A549 (cell line): ENCODE measurements at places on chromosomes 12 and 14.

- DNase-seq = no peak
Observed at GRCh38 chr14:50425816-50426215, 29.1 kb upstream of the CDKL1 start.

- no peak for DNase-seq
Observed at GRCh38 chr14:67421356-67422224, 9.6 kb upstream of the PLEK2 start.

DNA sequence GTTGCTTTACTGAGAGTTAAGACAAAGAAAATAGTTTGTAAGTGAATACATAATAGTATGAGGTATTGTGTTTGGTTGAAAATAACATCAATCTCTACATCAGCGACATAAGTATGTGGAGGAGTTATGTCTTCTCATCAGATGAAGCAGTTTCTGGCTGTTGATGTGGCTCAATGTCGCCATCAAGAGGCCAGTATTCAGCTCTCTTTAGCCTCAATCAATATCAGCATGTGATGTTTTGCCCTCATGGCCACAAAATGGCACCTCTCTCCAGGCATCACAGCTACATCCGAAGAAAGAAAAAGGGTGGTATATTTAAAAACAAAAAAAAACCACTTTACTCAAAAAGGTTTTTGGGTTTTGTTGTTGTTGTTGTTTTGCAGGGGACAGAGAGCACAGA lies 302.3 kb upstream of the TMEM132C start:
- no peak for DNase-seq

GRCh38 chr14:99805757-99806439 lies 12.7 kb downstream of the EML1 start:
- DNase-seq = no peak

- DNase-seq = no peak
Observed at GRCh38 chr14:90274808-90275457, 18.6 kb downstream of the PSMC1 start.

- no peak for DNase-seq
Observed at GRCh38 chr12:6182279-6182898, 17.8 kb upstream of the CD9 start.

- DNase-seq = no peak
Observed at GRCh38 chr14:104337351-104337750, 199.0 kb downstream of the KIF26A start.

DNA sequence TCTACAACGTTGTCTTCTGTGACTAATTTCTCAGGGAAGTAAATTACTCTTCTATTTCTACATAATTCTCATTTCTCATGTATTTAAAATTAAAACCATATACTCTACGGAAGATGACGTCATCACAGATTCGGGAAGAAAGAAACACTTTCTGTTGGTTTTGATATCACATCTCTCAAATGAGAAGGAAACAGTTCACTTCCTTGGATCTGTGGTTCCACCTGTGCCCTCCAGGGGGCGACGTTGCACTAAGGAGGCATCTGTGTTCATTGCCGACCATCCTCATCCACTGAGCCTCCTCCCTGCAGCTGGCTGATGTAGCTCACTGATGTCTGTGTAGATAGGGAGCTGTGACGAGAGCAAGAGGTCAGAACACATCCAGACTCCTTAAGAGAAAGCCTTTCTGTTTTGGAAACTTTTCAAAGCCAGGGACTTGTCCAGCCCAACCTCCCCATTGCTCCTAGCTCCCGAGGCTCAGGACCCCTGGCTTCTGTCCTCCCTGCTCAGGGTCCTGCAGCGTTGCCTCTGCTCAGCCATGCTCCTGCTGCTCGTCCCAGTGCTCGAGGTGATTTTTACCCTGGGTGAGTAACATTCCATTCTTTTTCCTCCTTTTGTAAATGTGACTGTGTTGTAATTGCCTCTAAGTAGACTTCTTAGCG lies 172.7 kb upstream of the OR4E1 start:
- DNase-seq = no peak

DNA sequence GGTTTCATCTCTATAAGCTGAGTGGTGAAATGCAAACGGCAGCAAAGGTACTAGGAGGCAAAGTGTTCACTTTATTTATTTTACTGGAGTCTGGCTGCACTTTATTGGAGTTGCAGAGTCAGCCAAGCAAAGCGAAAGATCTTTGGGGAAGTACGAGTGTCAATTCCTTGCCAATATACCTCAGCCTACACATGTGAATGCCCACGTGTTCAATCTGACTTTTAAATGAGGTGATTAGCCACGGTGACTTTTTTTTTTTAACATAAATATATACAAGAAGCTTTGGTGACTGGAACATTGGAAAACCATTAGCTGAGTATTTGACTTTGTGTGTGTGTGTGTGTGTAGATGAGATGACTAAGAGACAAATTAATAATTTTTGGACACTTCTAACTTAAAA lies 178.8 kb downstream of the NTS start:
- no peak for DNase-seq

- DNase-seq = no peak
Observed at GRCh38 chr14:70692210-70692609, 50.5 kb downstream of the TTC9 start.

DNA sequence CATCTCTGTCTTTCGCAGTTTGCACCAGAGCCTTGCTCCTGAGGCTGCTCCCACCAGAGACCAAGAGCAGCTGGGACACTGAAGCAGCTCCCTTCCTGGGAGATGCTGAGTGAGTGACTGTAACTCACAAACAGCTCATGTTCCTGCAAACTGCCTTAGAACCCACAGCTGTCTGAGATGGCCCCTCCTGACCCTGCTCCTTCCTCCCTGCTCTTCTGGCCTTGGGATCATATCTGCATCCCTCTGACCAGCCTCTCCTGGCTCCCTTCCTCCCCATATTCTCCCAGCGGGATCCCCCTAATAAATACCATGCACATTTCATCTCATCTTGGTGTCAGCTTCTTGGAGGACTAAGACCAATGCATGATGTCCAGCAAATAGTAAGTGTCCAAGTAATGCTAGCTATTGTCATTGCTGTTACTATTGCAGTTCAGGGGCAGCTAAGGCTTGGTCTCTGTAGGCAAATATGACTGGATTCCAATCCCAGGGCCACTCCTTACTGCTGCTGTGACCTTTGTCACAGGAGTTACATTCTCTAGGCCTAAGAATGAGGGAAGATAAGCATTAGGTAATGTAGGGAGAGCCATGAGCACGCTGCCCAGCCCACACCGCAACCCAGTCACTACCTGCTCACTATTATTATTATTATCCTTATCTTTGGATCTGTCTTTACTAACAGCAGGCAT lies 47.9 kb downstream of the SYNE3 start:
- DNase-seq = peak; percentile 54

DNA sequence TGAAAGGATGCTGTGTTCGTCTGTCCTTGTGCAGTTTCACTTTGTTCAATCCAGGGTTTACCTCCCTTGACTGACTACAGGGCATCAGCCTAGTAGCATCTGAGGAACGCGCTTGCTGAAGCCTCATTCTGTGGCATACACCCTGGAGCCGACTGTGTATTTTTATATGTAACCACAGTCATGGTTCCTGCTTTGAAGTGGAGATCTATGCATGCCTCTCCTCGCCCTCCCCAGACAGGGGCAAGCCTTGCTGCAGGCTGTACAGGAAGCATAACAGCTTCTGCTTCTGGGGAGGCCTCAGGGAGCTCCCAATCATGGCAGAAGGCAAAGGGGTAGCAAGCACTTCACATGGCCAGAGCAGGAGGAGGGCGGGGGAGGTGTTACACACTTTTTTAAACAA lies 262.1 kb downstream of the BCL11B start:
- DNase-seq = no peak

- no peak for DNase-seq
Observed at GRCh38 chr12:13691598-13691997, 289.8 kb downstream of the GRIN2B start.
